ENCODE measurements at places on chromosomes 3 and 15.

DNA sequence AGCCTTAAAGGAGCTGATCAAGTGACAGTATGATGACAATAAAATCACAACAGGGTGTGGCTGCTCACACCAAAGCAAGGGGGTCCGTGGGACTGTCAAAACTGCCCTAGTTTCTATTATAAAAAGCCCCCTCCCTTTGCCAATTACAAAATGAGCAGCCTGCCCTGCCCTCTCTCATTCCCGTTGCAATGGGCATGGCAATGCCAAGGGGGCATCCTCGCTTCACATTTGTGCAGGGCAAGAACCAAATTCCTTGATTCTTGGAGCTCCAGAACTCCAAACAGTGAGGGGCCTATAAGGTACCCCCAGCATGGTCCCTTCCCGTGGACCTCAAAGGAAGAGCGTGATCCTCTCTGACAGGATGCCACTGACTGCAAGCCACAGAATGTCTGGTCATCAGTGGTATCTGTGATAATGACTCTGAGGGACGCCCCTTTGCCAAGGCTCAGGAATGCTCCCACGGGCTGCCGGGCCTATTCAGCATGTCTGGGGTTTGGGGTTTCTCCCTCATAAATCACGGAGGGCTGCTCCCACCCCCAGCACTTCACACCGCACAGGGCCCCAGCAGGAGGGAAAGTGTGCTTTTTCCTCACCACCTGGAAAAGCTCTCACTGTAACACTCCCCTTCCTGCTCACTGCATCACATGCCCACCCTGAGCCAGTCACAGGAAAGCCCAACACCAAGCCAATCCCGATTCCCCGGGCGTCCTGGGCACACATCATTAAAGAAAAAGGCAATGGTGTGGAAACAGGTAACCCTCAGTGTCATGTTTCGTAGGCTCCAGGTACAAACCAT lies 105.1 kb upstream of the TRPM1 start:
- DNase-seq = no peak

DNA sequence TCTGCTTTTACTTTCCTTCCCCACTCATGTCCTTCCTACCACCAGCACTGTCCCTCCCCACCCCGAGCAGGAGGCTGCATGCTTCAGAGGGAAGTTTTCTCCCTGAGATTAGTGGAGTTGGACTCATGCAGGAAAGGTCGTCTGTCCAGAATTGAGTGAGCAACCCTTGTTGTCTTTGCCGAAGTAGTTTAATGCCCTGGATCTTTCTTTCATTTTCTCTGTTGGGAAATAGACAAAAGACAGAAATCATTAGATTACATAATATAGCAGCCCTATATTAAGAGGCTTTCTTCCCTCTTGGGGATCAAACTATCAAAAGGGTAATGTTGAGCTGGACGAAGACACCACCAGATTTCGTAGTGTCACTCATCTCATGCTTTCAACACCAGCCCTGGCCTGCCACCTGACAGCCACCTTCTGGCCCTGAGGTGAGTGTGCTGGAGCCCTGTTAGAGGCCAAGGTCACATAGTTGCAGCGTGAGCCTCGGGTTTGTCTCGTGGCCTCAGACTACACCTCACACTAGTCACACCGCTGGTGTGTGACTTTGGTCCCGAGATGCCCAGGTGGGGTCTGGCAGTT lies 231.0 kb downstream of the ITPR1 start:
- DNase-seq = no peak

GRCh38 chr15:72591361-72591760 lies 63.1 kb upstream of the GOLGA6B start:
- DNase-seq = no peak

DNA sequence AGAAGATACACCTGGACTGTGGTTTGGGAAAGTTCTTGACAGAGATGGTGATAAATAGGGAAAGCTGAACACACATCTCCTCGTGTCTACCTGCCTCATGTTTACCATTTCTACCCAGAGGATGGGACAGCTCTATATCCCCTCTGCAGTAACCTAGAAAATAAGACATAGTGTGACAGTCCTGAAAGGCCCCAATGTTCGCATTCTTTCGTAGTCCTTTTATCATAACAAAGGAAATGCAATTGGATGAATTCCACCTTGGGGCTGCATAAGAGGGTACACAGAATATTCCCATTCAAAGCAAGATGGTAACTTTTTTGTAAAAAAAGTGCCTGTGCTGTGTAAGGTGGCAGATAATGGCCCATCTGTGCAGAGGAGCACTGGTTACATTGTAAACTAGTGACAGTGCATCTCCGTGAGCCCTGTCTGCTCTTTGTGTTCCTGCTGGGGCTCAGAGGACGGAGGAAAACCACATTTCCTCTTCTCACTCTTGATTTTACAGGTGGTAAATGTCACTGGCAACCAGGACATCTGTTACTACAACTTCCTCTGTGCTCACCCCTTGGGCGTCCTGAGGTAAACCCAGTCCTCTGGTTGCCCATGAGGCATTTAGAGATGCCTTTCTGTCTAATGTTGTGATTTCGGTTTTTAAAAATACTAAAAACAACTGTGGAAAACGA lies 74.3 kb downstream of the SIDT1 start:
- no peak for DNase-seq

GRCh38 chr3:53597136-53597915 lies 102.9 kb downstream of the CACNA1D start:
- peak; percentile 32 for DNase-seq

DNA sequence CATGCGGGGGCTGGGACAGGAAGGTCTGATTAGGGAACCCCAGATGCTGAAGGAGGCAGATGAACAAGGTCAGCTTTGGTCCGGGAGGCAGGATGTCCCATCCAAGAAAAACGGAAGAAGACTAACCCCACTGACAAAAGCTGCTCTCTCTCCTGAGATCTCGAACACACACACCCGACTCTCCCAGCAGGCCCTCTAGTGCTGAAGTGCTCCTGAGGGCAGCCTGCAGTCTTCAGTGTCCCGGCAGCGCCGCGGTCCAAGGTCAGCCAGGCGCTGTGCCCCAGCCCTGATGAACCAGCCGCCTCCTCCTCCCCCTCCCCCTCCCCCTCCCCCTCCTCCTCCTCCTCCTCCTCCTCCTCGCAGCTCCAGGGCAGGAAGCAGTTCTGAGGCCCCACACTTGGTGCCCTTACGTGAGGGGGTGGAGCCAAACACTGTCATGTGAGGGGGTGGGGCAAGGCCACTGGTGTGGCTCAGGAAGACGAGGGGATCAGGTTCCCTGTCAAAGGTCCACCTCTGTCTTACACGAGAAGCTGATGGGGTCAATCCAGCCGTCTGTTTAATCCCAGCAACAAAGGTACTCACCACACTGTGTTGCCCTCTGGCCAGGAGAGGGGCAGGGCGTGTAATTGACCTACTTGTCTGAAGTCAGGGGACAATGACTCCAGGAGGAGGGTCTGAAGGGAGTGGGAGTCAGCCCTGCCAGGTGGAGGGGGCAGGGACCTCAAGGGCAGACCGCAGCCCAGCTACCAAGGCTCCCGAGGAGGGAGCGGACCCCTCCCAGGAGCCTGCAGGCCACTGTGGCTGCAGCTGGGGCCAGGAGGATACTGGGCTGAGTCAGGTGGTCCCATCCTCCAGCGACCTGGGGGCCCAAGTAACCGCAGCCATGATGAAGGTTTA lies 34.3 kb downstream of the PRR23E start:
- DNase-seq = peak; percentile 83

- no peak for DNase-seq
These were observed 15.8 kb downstream of the EPHB1 start for GRCh38 chr3:134810850-134811249.

DNA sequence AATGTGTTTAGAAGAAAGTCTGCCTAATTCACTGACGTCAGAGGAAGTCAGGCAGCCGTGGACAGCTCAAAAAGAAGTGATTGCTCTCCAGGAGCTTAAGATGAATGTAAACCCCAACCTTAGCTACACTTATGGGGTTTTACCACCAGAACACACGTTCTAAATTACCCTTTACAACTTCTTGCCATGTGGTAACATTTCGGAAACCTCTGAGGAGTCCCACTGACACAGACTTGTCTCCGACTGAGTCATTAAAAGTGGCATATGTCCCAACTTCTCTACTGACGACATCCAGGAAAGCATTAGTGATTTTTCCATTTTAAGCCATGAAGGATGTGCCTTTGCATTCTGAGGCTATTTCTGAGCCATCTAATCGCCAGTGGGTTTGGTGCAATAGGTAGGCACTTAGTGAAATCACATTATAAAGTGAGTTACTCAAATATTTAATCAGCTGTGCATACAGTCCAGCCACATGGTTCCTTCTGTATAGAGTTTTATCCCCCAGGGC lies 32.4 kb downstream of the C2CD4A start:
- DNase-seq = no peak

DNA sequence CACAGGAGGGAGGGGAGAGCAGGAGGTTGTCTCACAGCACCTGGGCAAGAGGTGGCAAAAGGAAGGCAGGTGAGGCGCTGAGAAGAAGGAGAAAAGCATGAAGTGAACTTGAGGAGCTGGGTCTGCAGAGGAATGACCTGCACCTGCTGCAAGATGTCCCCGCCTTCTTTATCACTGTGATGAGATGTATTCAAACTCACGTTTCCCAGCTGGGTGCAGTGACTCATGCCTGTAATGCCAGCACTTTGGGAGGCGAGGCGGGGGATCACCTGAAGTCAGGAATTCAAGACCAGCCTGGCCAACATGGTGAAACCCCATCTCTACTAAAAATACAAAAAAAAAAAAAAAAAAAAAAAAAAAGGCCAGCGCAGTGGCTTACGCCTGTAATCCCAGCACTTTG lies 22.2 kb upstream of the ZNF710 start:
- DNase-seq = no peak

DNA sequence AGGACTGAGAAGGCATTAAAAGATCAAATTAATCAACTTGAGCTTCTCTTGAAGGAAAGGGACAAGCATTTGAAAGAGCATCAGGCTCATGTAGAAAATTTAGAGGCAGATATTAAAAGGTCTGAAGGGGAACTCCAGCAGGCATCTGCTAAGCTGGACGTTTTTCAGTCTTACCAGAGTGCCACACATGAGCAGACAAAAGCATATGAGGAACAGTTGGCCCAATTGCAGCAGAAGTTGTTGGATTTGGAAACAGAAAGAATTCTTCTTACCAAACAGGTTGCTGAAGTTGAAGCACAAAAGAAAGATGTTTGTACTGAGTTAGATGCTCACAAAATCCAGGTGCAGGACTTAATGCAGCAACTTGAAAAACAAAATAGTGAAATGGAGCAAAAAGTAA lies 149.7 kb upstream of the LRRFIP2 start:
- no peak for DNase-seq

DNA sequence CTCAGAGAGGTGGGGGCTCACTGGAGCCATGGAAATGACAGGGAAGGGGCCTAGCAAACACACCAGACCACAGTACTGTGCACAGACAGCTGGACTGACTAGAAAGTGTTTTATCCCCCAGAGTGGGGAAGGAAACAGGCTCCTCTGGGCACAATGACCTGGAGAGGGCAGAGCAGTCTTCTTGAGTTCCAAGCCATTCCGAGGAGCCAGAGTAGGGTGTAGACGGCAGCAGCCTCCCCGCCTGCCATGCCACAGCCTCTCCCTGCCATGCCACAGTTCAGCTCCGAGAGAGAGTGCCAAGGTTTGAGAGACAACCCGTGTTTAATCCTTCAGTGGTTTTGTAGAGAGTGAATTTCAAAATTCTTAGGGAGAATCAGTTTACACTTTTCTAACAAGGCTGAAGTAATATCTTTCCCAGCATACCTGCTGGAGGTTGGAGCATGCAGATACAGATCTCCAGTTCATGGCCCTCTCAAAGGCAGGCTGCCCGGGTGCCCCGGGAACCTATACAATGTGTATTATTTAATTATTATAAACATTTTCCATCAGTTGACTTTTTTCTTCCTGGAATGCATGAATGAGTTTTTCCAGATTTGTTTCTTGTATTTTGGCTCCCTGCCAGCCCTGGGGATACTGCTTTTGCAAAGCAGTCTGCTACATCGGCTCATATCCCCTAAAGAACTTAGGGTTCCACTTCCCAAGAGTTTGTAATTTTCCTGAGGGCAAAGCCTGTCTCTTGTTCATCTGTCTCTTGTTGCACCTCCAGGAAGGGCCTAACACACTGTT lies 3.2 kb downstream of the PODXL2 start:
- DNase-seq = no peak

DNA sequence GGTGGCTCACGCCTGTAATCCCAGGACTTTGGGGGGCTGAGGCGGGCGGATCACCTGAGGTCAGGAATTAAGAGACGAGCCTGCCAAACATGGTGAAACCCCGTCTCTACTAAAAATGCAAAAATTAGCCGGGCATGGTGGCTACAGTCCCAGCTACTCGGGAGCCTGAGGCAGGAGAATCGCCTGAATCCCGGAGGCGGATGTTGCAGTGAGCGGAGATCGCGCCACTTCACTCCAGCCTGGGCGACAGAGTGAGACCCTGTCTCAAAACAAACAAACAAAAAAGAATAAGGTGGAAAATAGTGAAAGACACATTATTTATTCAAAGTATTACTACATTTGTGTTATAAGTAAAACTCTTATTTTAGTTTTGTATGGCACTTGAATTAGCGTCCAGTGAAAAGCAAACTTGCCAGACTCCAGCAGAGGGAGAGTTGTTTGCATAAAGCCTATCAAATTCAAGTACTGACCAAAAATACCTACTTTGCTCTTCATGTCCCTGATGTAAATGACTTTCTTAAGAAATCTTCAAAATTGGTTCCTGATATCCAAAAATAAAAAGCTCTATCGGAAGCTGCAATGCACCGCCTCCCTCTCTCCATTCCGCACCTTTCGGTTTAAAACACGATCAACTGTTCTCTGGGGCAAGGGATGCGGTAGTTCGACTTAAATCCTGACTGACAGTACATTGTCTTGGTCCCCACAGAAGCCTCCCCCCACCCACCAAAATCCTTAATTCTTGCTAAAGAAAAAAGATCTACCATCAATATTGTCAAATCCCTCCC lies 1.2 kb downstream of the TRPM7 start:
- no peak for DNase-seq

DNA sequence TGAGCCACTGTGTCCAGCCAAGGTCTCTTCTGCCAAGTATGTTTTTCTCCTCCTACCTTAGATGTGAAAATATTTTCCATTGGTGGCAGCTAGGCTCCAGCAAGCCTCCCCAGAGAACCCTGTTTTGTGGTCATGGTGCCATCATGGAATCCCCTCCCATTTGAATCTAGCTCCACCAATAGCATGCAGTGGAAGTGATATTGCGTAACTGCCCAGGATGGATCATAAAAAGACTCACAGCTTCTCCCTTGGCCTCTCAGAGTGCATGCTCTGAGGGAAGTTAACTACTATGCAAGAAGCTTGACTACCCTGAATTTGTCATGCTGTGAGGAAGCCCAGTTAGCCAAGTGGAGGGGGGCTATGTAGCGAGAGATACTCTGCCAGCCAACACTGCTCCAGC lies 27.5 kb downstream of the CRYGS start:
- no peak for DNase-seq

GRCh38 chr3:173584093-173584837 lies 186.7 kb downstream of the NLGN1 start:
- DNase-seq = peak; percentile 53

All from ecto neural progenitor cell (in vitro differentiated cells).